Fibroblast of skin of abdomen (primary cell): ENCODE measurements at places on chromosomes 12 and 14.

DNA sequence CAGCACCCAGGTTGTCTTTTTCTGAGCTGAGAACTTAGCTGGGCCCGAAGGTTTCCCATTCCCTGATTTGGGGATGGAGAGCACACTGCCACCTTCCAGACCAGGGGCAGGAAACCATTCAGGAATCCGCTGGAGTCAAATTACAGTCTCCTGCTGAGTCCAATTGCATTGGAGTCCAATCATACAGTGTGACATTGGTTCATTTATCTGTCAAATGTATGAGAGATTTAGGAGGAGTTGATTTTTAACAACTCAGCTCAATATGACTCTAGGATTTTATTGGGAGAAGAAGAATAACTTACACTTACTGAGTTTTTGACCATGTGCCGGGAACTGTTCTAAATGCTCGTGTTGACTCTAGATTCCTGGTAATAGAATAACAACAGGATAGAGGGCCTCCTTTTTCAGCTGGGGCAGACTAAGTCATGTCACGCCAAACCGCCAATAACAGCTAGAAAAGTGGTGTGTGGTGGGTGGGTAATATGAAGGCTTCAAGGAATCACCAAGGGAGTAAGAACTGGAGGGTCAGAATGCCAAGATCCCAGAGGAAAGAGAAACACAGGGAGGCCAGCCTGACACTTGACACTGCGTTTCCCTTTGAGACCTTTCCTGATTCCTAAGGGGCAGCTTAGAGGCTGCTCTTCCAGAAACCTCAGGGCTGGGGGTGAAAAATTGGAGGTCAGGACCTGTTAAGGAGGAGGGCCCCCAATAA is 11.5 kb downstream of the SYNDIG1L start:
- DNase-seq, result peak; percentile 5

DNA sequence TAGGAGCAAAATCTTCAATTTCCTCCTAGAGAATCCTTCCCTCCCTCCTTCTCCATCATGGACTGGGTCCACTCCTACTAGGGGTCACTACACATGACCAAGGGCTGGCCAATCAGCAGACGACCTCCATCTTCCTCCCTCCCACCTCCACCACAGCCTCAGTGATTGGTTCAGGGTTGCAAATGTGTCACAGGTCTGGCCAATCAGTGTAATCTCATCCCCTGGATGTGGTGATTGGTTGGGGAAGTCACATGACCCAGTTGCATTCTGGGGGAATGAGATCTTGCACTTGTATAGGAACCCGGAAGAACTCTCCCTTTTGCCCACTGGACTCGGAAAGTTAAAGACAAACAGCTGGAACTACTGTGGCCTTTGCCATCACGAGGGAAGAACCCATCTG is 169.2 kb downstream of the PIWIL1 start:
- no peak for DNase-seq

- no peak for DNase-seq
Observed at GRCh38 chr14:56562883-56563282, 16.7 kb upstream of the TMEM260 start.

DNA sequence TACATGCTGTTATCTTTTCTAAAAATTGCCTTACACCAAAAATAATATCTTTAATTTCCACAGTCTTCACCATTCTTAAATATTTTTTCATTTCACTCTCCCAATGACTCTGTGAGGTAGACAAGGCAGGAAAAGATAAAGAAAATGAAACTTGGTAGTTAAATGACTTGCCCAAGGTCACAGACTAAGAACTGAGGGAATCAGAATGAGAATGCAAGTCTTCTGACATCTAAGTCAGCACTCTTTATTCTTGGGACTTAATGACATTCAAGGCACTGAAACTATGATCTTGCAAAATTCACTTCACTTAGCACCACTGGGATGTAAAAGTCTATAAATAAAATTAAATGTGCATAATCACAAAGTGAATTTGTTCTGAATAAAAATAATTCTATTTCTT is 104.5 kb downstream of the SLC2A13 start:
- DNase-seq, result no peak

GRCh38 chr12:68158432-68158831 is 1.1 kb downstream of the IFNG start:
- DNase-seq, result peak; percentile 12

DNA sequence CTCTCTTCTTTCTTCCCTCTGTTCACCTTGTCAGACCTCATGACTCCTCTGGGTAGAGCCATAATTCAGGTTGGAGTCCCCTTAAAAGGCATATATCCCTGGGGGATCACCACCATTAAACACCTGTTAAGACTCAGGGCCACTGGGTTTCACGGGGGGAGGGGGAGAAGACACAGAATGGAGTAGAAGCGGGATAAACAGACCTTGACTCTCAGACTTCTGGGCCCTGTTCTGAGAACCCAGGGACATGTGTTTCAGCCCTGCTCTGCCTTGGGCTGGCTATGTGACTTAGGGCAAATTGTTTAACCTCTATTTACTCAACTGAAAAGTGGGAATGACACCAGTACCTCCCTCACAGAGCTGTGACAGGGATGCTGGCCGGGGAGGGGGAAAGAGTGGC is 4.6 kb downstream of the CDH24 start:
- no peak for DNase-seq

- DNase-seq, result peak; percentile 75
Observed at GRCh38 chr14:55609681-55610080, 29.7 kb downstream of the KTN1 start.

GRCh38 chr12:82832096-82832495 is 145.4 kb downstream of the TMTC2 start:
- DNase-seq, result no peak

DNA sequence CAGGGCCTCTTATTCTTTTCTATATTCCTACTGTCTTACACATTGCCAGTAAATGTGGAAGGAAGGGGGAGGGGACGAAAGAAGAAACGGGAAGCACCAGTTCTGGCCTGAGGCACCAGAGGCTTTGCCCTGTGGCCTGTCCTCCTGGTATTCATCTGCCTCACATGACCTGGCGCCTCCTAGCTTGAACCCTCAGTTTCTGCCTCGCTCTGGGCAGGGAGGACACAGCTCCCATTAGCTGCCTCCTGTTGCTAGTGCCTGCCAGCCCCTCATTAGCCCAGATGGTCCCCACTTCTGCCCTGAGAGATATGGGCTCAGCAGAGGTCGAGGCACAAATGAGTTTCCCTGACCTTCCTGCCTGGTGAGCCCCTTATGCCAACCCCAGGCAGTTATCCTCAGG is 3.0 kb upstream of the PLEKHG6 start:
- DNase-seq, result no peak

GRCh38 chr14:61977217-61977616 is 215.0 kb downstream of the SNAPC1 start:
- peak; percentile 8 for DNase-seq

GRCh38 chr14:106185837-106186233 is 659.5 kb downstream of the TMEM121 start:
- no peak for DNase-seq

- DNase-seq, result no peak
Observed at GRCh38 chr12:4041187-4041885, 168.1 kb upstream of the PARP11 start.

DNA sequence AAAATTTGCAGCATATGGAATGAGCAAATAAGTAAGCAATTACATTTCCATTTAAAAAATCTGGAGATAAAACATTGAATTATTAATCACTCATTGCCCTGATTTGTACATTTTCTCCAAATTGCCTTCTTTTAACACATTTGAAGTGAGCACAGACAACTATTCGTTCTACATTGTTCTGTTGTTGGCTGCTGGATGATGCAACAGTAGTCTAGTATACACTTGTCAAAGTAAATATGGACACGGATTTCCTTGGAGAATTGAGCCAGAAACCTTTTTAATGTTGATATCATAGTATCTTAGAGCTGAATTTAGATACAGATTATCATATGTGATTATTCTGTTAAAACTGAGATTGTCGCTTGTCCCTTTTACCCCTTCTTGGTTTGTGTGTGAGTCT is 188.2 kb downstream of the FUT8 start:
- DNase-seq, result no peak

GRCh38 chr12:42589465-42590329 is at the start of gene PRICKLE1:
Gene PRICKLE1 (minus strand): TSS chr12:42589746. CDS start chr12:42472516, 117,230 bp downstream.
- DNase-seq, result peak; percentile 66

DNA sequence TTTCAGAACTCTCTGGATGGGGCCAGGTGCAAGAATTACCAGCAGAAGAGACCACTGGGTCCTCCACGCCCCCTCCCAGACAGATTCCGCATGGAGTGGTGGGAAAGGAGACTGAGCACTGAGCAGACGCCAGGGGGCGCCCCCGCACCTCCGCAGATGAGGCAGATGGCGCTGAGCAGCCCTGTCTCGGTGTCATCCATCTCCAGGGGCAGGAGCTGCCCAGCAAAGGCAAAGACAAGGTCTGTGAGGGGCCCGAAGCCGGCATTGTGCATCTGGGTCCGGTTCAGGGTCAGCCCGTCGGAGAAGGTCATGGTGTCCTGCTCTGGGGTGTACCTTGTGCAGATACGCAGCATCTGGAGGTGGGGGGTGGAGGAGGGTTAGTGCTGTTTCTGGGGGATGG is 6.3 kb upstream of the ITGB7 start:
- peak; percentile 69 for DNase-seq

- DNase-seq, result no peak
Observed at GRCh38 chr12:47364261-47364660, 284.5 kb upstream of the AMIGO2 start.

DNA sequence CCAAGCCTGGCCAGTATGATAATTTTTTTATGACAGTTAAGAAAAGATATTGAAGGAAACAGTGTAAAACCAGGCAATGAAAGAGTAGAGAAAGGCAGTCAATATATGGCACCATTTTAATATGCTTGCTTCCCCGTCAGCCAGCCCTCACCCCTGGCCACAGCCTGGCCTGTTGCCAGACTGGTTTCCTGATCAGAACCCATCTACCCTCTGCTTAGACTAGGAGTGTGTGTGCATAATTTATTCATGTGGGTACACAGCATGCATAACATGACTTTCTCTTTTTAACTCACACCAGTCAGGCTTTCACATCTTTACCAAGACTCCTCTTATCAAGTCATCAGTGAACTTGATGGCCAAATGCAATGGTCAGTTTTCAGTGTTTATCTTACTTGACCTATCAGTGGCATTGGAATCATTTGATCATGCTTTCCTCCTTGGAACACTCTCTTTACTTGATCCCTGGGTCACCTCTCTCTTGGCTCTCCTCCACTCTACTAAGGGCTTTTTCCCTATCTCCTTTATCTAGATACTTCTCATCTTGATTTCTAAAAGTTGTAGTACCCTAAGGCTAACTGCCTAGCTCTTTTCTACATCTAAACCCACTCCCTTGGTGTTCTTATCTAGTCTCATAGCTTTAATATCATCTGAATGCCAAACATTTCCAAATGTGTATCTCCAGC is 10.0 kb upstream of the GPR19 start:
- DNase-seq, result no peak

GRCh38 chr12:14362352-14362751 is 3.1 kb upstream of the ATF7IP start:
- DNase-seq, result no peak

DNA sequence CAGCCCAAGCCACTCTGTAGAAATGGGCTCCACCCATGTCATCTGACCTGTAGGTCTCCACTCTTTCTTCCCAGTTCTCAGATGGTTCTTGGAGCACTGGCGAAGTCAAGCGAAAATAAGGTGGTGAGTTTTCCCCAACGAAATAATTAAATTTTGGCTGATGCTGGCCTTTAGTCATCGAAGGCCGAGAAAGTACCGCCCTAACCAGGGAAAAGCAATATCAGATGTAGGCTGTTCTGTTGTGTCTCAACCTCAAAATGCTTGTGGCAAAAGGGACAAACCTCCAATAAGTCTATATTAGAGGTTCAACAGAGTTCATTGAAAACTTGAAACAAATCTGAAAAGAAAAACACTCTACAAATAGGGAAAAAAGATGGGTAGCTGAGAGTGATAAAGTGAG is 48.6 kb upstream of the BCAT1 start:
- DNase-seq, result peak; percentile 4

- no peak for DNase-seq
Observed at GRCh38 chr12:27863839-27864238, 83.8 kb upstream of the MANSC4 start.

- DNase-seq, result no peak
Observed at GRCh38 chr12:41697161-41697560, 447.5 kb downstream of the GXYLT1 start.

DNA sequence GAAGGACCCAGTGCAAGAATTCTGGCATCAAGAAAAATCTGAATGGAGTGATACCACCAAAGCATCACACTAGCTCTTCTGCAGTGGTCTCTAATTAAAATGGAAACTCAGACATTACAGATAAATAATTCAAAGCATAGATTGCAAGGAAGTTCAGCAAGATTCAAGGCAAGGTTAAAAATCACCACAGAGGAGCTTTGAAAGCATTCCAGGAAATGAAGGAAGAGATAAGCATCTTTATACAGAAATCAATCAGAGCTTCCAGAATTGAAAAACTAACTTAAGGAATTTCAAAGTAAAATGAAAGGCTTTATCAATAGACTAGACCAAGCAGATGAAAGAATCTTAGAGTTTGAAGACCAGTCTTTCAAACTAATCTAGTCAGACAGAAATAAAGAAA is 20.4 kb upstream of the GLIPR1 start:
- no peak for DNase-seq

DNA sequence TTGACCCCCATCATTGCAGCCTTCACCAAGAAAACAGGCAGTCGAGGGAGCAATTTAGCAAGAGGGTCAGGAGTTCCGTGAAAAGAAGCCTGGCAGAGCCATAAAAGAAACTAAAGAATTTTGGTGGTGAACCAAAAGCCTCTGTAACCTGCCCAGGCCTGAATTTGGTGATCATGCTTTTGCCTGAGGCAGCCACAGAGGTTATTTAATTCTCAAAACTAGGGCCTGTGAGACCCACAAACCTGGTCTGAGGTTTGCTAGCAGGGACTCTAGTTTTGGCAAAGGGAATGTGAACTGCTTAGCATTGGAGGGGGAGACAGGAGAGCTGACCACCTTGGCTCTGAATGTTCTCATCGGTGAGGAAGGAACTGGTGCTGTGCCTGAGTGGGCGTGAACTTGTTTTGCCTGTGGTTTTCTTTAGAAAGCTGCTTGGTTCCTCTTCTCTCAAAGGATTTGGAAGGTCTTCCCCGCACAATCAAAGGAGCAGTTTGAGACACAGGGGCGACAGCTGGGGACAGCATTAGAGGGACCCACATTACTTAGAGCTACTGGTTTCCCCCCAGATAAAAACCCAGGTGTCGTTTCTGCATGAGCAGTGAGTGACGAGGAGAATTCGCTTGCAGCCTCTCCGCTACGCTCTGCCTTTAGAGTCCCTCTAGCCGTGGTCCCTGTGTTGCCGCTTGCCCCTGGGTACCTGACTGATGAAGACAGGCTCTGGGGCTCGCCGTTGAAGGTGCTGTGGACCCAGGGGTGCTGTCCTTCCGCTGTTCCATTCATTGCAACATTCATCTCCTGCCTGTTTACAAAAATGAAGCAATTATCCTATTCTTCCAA is 12.6 kb upstream of the WNT5B start:
- no peak for DNase-seq

GRCh38 chr14:106436310-106436905 is 910.0 kb downstream of the TMEM121 start:
- DNase-seq, result no peak

DNA sequence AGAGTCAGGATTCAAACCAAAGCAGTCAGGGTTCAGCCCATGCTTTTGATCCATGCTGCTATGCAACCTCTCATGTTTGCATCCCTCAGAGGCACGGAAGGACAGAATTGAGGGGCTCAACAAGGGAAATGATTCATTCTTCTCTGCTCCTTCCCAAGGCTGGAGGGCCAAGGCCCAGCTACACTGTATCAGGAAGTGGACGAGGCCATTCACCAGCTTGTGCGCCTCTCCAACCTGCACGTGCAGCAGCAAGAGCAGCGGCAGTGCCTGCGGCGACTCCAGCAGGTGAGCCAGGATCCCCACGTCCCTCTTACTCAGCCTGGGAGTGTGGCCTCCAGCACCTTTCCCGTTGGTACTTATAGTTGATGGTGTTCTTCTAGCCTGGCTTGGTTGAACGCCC is 8.6 kb downstream of the ARHGEF40 start:
- DNase-seq, result no peak
